Stimulated activated CD4-positive, alpha-beta T cell treated with anti-CD3 and anti-CD28 coated beads, Interleukin-2, amount 100 ng/mL, for 24 hours (primary cell): ENCODE measurements at places on chromosomes 11 and 22.

DNA sequence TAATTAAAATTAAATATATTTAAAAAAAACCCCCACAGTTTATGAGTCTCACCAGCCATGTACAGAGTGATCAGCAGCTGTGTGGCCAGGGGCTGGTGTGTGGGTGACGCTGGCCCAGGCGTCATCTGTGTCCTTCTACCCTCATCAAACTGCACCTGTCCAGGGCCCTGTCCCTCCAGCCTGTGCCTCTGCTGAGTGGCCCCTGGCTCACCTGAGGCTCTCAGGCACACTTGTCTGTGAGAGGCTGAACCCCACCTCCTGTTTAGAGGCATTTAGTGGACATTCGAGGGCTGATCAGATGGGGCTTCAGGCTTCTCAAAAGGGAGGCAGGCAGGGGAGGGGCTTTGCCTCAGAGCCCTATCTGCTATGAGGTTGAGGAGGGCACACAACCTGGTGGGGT is 29.9 kb upstream of the SMIM38 start:
- no peak for DNase-seq

DNA sequence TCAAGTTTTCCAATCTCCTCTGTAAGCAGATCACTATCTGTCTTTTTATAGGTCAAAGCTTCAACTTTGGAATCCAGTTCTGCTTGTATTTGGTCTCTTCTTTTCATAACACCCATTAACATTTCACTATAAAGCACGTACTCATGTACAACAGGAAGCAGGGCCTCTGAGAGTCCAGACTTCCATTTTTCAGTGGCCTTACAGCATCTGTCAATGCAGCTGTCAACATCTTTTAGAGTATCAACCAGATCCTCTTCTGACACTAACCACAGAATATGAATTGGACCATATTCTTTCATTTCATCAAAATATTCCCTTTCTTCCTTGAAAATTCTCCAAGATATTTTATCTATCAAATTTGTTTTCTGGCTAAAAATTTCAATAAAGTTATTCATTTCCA is 24.7 kb upstream of the SLN start:
- DNase-seq, result no peak

DNA sequence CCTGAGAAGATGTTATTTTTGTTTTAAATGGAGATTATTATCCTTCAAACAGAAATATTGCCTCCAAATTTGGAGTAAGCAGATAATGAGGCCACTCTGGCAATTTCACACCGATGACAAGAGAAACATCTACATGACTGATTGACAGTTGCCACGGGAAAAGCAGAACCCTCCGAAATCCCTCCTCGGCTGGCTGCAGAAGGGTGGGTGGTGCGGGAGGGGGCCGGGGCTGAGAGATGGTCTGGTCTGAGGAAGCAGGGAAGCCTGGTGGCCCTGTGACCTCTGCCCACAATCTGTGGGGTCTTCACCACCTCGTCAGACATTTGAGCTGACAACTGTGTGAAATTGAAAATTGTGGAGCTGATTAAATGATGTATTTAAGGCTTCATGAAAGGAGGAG is 503.2 kb downstream of the MN1 start:
- no peak for DNase-seq

DNA sequence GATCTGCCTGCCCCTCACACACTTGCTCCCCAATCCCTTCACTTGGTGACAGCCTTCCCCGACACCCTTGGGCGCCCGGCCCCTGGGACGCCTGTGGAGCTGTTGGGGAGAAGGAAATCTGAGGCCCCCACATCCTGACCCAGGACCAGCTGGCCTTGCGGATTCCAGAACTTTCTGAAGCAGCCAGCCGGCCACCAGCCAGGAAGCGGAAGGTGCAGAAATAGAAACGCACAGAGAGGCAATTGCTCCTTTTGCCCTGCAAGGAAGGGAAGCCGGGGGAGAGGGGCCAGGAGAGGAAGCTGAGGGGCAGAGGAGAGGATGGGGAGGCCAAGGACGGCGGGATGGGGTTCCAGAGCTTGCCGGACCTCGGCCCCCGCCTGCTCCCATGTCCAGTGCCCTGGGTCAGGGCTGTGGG is 66.7 kb upstream of the LINC01488 start:
- DNase-seq, result no peak

- DNase-seq, result no peak
Observed at GRCh38 chr11:69204941-69205742, 49.4 kb downstream of the SMIM38 start.

- no peak for DNase-seq
Observed at GRCh38 chr22:30371321-30371720, 14.5 kb downstream of the CCDC157 start.

GRCh38 chr11:35155677-35156076 is 16.7 kb downstream of the CD44 start:
- no peak for DNase-seq

DNA sequence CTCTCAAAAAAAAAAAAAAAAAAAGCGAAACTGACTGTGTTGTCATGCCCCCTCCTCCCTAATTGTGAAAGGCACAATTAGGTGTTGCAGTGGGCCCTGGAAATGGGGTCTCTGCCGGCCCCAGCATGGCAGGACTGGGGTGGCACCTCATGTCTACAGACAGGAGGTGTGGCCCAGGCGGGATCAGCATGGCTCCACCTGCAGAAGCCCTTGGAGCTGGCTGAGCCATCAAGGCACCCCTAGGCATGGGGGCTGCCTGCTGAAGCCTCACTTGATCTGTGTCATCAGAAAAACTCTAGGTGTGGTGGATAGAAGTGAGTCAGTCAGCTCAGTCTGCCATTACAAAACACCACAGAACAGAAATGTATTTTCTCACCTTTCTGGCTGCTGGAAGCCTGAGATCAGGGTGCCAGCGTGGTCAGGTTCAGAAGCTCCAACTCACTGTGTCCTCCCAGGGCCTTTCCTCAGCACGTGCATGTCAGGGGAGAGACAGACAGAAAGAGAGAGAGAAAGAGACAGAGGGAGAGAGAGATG is 10.1 kb upstream of the B4GALNT4 start:
- peak; percentile 23 for DNase-seq

- no peak for DNase-seq
Observed at GRCh38 chr11:107118025-107118720, 99.9 kb upstream of the GUCY1A2 start.

DNA sequence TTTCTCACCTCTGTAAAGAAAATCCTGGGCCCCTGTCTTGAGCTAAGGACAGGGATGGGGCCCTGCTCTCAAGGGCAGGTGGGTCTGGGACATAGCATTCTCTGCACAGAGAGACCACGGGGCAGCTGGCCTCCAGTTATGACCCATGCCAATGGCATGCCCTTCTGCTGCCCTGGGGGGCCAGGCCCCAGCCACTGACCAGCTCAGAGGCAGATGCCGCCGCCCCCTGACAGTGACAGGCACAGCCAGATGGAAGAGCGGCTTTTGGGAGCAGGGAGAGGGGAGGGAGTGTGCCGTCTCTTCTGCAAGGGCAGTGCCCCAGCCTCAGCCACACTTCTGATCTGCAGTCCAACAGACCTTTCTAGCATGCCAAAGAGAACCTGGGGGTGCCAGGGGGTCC is 114.8 kb upstream of the NAV2 start:
- no peak for DNase-seq

- DNase-seq, result no peak
Observed at GRCh38 chr22:48779661-48780596, 1047.7 kb downstream of the BRD1 start.

- no peak for DNase-seq
Observed at GRCh38 chr11:17257196-17257595, 19.3 kb upstream of the NUCB2 start.

DNA sequence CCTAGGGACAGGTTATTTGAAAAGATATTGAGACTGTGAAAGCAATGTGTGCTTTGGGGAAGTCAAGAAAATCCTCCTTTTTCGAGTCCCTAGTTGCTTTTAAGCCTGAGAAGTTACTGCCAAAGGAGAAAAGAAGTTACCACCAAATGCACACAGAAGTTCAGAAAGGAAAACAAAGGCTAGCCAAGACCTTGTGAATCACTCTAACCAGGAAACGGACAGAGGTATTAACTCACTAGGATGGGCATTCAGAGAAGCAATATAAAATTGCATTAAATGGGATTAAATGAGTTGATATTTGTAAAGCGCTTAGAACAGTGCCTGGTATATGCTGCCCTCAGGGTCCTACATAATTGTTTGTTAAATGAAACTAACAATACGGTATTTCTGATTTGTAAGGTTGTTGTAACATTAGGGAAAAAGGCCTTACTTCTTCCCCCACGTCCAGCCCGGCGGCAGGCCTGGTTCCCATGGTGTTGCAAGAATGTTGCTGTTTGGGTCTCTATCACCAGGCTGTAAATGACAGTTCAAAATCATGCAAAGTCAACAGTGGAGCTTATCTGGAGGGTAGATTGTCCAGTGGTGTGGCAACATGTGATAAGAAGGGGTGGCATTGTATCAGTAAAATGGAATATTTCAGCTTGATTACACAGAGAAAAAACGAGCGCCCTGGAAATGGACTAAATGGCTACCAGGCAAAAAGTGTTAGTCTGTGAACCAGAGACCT is 7.1 kb downstream of the TMA7B start:
- no peak for DNase-seq

GRCh38 chr22:39312410-39312809 is 7.0 kb downstream of the RPL3 start:
- DNase-seq, result no peak

DNA sequence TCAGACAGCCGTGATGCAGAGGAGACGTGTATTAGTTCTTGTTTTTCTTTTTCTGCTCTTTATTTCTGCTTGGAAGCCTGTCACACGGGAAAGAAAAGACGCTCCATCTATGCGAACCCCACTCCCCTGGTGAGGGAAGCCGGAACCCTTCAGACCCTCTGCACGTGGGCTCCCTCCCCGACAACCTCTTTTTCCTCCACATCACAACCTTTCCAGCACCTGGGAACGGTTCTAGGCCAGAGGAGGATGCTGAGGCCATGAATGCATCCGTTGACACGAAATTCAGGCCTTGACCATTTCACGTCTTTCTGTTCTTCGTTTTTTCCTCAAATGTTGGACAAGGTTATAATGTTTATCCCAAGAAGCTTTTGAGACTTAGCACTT is 85.3 kb upstream of the WNT7B start:
- DNase-seq, result no peak

DNA sequence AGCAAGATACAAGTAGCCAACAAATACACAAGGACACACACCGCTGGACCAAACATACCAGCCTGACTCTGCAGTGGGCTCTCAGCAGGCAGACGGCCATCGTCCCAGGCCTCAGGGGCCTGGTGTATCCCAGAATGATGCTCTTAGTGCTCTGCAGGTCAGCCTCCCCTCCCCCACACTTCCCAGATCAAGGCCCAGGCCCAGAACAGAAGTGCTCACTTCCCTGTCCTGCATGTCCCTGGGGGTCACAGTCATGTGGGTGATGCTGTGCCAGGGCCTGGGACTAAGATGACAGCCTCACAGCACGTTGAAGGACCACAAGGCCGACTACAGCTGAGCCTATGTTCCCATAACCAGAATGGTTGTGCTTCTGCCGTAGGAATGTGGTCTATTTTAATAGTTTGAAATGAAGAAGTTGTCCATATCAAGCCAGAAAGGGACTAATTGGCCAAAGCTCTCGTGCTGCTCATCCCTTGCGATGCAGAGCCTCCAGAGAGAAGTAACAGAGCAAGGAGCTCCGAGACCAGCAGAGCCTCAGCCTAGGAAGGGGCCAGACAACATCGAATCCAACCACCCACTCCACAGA is 48.6 kb downstream of the GAB4 start:
- DNase-seq, result no peak

DNA sequence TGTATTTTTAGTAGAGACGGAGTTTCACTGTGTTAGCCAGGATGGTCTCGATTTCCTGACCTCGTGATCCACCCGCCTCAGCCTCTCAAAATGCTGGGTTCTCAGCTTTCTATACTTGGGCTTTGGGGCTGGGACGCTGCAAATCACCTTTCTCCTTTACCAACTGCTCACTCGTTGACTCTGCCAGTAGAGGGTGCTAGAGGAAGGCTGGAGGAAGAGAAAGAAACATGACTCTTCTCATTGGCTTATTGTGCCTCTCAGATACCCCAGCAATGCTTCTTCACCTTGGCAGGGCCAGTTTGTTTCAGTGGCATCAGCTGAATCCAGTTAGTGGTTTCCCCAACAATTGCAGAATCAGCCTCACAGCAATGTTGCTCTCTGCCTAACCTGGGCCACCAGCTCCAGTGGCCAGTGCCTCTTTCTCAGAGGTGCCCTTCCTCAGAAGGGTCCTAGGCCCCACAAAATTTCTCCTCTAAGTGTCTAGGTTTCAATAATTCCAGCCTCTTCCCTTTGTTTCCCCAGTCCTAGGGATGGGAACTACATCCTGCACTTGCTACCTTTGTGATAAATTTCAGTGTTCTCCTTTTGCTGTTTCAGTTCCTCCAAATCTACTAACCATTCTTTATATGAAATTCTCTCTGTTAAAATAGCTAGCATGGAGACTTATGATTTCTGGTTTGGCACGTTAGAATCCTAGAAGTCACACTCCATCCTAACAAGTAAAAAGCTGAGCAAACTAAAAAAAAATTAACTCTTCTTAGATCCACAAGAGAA is 71.5 kb upstream of the VSTM5 start:
- no peak for DNase-seq

- peak; percentile 66 for DNase-seq
Observed at GRCh38 chr22:18078329-18079041, 695 bp downstream of the PEX26 start.

- DNase-seq, result no peak
Observed at GRCh38 chr11:94186342-94187203, 57.9 kb downstream of the PANX1 start.

GRCh38 chr11:69295995-69296889 is 2.3 kb downstream of the MYEOV start:
- no peak for DNase-seq

GRCh38 chr11:125165111-125165842 is 726 bp downstream of the PKNOX2 start:
- DNase-seq, result no peak

GRCh38 chr11:100562128-100562527 is 125.0 kb upstream of the ARHGAP42 start:
- no peak for DNase-seq

- no peak for DNase-seq
Observed at GRCh38 chr22:40323681-40324171, 22.6 kb upstream of the ADSL start.

- no peak for DNase-seq
Observed at GRCh38 chr22:16968218-16968595, 39.8 kb downstream of the GAB4 start.

- DNase-seq, result no peak
Observed at GRCh38 chr11:1197431-1197885, 25.4 kb upstream of the MUC5B start.

GRCh38 chr22:39070186-39070585 is 6.9 kb upstream of the APOBEC3G start:
- DNase-seq, result no peak

- DNase-seq, result no peak
Observed at GRCh38 chr11:122797651-122798050, 40.6 kb upstream of the CRTAM start.

- DNase-seq, result no peak
Observed at GRCh38 chr11:125072218-125072960, 9.3 kb downstream of the SLC37A2 start.

GRCh38 chr11:92276773-92277172 is 52.2 kb downstream of the FAT3 start:
- no peak for DNase-seq

DNA sequence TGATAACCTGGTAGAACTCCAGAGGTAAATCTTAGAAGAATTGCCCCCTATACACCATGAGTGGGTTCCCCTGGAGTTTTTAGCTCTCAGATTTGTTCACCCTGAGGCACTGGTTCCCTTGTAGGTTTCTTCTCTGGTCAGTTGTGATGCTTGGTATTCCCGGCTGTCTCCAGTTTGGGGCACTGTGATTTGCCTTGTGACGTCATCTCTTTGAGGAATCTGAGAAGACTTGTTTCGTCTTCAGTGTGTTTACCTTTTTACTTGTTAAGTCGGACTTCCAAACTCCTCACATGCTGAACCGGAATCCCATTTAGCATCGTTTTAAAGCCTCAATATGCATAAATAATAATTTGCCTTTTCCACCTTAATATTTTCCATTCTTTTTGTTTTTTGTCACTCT is 54.4 kb downstream of the CECR2 start:
- DNase-seq, result no peak
